ENCODE measurements at places on chromosomes 11 and 22. TPM values are rescaled to one million over a fixed set of nuclear protein-coding genes. Genes with fewer than 3 reads are reported as not detected.

GRCh38 chr11:2106583-2107209 lies 32.5 kb downstream of the IGF2 start:
- no peak for DNase-seq

- DNase-seq, result no peak
Observed at GRCh38 chr11:97739932-97740800, 1280.6 kb upstream of the CNTN5 start.

GRCh38 chr11:23590596-23591308 lies 730.5 kb upstream of the CCDC179 start:
- DNase-seq, result no peak

DNA sequence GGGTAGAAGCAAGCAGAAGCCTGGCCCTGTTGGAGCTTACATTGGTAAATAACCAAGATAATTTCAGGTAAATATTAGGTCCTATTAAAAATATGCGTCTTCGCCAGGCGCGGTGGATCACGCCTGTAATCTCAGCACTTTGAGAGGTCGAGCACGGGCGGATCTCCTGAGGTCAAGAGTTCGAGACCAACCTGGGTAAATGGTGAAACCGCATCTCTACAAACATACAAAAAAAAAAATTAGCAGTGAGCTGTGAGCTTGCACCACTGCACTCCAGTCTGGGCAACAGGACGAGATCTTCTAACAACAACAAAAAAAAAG lies 529 bp upstream of the SULT4A1 start:
- DNase-seq, result no peak

GRCh38 chr22:32695451-32695891 lies 106.0 kb upstream of the TIMP3 start:
- DNase-seq, result no peak

DNA sequence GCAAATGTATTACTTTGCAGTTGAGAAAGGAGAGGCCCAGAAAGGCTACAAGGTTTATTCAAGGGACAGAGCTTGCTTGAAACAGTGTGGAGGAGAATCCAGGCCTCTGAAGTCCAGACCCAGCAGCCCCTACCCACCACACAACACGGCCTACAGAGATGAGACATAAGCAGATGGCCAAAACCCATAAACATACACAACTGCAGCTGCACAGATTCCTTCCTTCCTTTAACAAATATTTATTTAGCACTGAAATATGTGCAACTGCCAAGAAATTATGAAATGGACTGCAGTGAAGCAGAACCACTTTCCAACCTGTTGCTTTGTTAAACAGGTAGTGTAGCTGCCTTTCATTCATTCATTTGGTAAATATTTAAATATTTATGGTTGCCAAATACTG lies 122.3 kb downstream of the SPATA19 start:
- no peak for DNase-seq

GRCh38 chr22:22422629-22423112 lies 85.9 kb downstream of the ZNF280B start:
- DNase-seq, result peak; percentile 59

- DNase-seq, result peak; percentile 66
Observed at GRCh38 chr22:42769574-42770447, 49.1 kb upstream of the A4GALT start.

- no peak for DNase-seq
Observed at GRCh38 chr11:46050003-46050461, 71.2 kb downstream of the PHF21A start.

DNA sequence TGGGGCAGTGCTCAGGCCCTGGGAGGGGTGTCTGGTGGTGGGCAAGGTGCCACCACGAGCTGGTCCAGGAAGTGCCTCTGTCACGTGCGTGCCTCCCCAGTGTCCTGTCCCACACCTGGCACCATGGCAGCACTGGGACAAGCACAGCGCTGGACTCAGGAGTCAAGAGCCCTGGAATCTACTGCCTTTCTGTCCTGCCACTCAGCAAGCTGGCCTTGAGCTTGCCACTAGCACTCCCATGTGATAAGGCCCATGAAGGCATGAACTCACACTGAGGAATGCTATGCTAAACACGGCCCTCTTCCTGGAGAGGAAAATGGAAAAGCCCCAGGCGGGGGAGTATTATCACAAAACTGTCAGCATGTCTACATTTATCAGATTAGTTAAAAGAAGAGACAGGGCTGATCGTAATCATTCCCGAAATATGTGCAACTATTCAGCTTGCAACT lies 50.7 kb upstream of the SLC35C1 start:
- DNase-seq, result peak; percentile 69

DNA sequence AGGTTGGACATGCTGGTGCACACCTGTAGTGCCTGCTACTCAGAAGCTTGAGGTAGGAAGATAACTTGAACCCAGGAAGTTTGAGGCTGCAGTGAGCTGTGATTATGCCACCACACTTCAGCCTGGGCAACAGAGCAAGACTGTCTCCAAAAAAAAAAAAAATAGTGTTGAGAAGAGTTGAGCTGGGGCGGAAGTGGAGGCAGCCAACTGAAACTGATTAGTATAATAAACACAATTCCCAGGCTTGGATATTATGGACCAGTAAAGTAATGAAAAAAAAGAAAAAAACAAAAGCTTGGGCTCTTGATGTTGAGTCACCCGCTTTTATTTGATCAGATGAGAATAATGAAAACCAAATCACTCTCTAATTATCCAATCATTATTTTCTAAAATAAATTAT lies 21.0 kb downstream of the LDLRAD3 start:
- no peak for DNase-seq

GRCh38 chr11:88345408-88345807 lies 7.9 kb upstream of the CTSC start:
- DNase-seq, result no peak

DNA sequence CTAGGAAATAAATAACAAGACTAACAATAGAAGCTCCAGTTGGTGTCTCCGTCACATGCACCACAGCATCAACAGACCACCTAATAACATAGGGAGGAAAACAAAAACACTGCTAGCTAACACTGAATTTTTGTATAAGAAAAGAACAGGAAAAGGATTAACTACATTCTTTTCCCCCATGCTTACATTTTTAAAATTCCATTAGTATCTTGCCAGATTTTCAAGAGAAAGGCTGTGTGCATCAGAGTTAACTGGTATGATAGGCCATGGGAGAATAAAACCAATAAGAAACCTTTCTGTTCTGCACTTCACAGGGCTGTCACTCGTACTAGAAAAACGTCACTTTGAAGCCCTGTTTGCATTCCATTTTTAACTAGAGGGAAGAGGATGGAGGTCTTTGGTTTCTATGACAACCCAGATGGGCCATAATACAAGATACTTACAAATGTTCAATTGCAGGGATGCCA lies 79.0 kb downstream of the LARGE2 start:
- DNase-seq, result no peak

GRCh38 chr22:31806751-31807150 lies 52.9 kb downstream of the DEPDC5 start:
- DNase-seq, result no peak

GRCh38 chr11:20536365-20536764 lies 63.0 kb upstream of the SLC6A5 start:
- no peak for DNase-seq

DNA sequence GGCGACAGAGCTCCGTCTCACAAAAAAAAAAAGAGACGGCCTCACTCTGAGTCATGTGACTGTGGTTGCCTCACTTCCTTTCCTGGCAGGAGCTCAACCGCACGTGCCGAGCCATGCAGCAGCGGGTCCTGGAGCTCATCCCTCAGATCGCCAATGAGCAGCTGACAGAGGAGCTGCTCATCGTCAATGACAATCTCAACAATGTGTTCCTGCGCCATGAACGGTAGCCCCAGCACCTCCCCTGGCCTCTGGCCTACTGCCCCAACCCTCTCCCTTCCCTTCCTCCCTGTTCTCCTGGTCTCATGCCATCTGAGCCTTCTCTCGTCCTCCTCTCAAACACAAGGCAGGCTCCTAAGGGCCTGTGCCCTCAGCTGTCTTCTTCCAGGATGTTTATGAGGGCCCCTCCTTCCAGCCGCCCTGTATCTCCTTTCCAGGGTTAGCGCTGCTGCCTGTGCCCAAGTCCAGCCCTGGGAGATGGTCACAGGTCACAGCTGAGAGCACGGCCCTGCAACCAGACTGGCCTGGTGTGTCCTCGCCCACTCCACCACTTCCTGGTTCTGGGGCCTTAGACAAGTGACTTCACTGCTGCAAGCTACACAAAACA lies 30.7 kb downstream of the TOM1 start:
- peak; percentile 90 for DNase-seq

Gene GATD1
- total RNA-seq, result 26.2 TPM

Gene NXPE4
- total RNA-seq, result not detected

Gene CLMP
- 3.4 TPM for total RNA-seq

Gene GLYAT
- total RNA-seq, result not detected

Gene SPON1
- 9.4 TPM for total RNA-seq

Gene SLC37A2
- total RNA-seq, result 2.4 TPM

Gene MAPK1
- total RNA-seq, result 91.7 TPM

Gene ZBTB16
- 64.5 TPM for total RNA-seq

Gene NLRP10
- not detected for total RNA-seq

Data from left ventricle myocardium inferior (tissue), 1 donor.